ENCODE measurements at places on chromosomes 16 and 17. TPM values are rescaled to one million over a fixed set of nuclear protein-coding genes. Genes with fewer than 3 reads are reported as not detected.

- DNase-seq = peak; percentile 42
Measured at GRCh38 chr16:66344533-66345145, 21.9 kb upstream of the CDH5 start.

GRCh38 chr17:34099859-34100515 is 155.1 kb upstream of the CCL2 start:
- DNase-seq = no peak

GRCh38 chr17:10754109-10754508 is 24.3 kb upstream of the TMEM220 start:
- no peak for DNase-seq

The HIC1 gene
- total RNA-seq = 20.8 TPM

The PIRT gene
- 0.32 TPM for total RNA-seq

The ZNF785 gene
- 24.0 TPM for total RNA-seq

GRCh38 chr17:71464751-71465150 is 656.1 kb upstream of the SOX9 start:
- no peak for DNase-seq

DNA sequence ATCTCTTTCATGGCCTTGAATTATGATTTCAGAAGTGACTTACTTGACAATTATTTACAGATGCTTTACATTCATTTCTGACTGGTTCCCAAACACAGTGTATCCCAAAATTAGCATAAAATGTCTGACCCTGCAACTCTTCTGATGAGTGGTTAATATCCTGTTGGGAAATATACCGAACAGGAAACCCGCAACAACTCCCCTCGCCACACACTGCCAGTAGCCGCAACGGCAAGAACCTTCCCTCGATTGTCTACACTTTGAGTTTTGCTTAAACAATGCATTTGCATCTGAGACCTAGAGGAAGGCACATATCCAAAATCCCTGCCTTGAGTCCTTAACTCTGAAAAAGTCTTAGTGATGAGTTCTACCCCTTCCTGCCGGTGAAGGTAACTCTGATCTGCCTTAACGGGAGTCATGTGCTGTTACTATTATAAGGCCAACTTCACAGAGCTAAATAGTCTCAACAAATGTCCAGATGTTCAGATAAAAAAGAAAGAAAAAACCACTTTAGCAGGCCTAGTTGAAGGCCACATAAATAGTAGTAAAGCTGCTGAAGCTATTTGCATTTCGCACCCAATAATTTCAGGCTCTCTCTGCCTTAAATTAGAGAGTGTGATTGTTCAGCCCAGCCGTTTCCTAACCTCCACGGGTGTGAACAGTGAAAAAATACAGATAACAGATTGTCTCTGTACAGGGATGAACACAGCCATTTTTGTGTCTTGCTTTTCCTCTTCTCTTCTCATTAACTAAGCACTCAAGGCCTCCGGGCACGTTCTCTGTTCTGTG is 321.1 kb downstream of the HS3ST3B1 start:
- no peak for DNase-seq

The MAPK8IP3 gene
- total RNA-seq = 94.1 TPM

DNA sequence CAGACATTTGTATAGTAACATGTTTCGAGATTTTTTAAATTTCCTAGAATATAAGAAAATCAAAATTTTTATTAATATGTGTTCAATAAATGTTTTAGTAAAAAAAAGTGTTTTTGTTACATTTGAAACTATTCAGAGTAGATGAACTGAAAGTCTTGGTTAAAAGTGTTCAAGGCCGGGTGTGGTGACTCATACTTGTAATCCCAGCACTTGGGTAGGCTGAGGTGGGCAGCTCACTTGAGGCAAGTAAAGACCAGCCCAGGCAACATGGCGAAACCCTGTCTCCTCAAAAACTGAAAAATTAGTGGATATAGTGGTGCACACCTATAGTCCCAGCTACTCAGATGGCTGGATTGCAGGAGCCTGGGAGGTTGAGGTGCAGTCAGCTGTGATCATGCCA is 16.8 kb upstream of the PHKG2 start:
- DNase-seq = no peak

GRCh38 chr16:89368604-89369249 is 121.6 kb downstream of the ANKRD11 start:
- DNase-seq = no peak

- DNase-seq = no peak
Measured at GRCh38 chr16:68421076-68421475, 27.2 kb downstream of the SMPD3 start.

DNA sequence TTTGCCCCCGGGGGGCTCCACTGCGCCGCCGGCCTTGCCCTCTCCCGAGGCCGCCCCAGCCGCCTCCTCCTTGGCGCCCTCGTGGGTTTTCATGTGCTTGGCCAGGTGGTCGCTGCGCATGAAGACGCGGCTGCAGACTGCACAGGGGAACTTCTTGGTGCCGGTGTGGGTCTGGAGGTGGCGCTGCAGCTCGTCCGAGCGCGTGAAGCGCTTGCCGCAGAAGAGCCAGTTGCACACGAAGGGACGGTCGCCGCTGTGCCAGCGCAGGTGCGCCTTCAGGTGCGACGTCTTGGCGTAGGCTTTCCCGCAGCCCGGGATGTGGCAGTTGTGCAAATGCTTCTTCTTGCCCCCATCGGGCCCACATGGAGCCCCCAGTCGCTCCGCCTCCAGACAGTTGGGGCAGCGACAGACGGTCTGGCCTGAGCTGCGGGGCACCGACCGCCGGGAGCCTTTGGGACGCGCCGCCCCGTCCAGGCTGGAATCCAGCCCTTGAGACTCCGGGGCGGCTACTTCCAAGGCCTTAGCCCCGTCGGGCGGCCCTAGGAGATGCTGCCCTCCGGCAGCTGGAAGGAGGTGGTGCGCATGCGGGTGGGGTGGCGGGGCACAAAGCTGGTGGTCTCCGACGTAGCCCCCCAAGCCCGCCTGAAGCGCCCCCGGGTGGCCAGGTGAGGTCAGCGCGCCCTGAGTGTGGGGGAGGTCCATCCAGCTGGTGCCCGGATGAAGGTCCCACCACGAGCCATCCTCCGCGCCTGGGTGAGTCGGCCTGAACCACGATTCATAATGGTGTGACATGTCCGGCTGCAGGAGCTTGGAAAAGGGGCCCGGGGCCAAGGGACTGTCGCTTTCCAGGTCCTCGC is 3.4 kb downstream of the SP6 start:
- DNase-seq = no peak

The G6PC1 gene
- total RNA-seq = 17.3 TPM

- DNase-seq = no peak
Measured at GRCh38 chr16:47592232-47592631, 131.1 kb downstream of the PHKB start.

- no peak for DNase-seq
Measured at GRCh38 chr16:75899163-75899562, 172.9 kb upstream of the CPHXL start.

DNA sequence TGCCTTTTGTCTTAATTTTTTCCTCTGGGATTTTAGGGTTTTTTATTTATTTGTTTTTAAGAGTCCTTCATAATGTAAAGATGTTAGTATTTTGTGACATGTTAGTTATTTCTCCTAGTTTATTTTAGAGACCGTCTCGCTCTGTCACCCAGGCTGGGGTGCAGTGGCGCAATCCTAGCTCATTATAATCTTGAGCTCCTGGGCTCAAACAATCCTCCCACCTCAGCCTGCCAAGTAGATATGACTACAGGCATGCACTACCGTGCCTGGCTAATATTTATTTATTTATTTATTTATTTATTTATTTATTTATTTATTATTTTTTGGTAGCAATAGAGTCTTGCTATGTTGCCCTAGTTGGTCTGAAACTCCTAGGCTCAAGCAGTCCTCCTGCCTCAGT is 37.4 kb upstream of the ARHGAP17 start:
- DNase-seq = no peak

The PRM1 gene
- total RNA-seq = not detected

The ACSM2A gene
- total RNA-seq = 0.26 TPM

The DRC7 gene
- total RNA-seq = 1.9 TPM

DNA sequence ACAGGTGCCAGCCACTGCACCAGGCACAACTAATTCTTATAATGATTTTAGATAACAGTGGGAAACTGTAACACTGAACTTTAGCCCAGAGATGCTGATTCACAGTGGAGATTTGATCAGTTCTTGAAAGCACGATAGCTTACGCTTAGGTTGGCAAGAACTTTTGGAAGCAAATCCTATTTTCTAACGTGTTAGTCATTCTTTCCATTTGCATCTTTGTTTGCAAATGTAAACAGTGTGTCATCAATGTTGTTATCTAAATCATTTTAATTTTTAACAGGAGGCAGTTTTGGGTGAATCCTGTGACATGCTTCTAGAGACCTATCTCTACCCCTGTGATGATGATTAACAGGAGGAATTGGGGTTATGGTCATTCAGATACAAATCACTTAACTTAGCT is 35.7 kb upstream of the GNA13 start:
- peak; percentile 23 for DNase-seq

DNA sequence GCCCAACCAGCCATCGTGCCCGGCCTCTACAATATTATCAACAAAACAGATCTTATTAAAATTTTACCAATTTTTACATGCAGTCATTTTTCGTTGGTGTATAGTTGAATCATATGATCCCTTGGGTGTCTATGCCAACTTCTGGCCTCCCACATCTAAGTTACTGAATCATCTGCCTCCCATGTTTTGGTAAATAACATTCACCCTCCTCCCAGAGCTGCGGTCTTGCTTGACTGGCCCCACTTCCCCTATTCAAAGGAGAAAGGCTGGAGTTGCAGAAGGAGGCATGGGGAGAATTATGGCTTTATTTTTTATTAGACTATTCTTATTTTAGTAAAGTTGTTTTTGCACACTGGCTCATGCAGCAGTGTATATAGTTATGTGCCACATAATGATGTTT is 18.5 kb upstream of the CCL23 start:
- DNase-seq = no peak

GRCh38 chr17:43722870-43723665 is 35.5 kb downstream of the SOST start:
- DNase-seq = no peak

GRCh38 chr17:4747847-4748246 is 8.1 kb upstream of the CXCL16 start:
- DNase-seq = no peak

- no peak for DNase-seq
Measured at GRCh38 chr16:53257001-53257400, 177.3 kb upstream of the RBL2 start.

- DNase-seq = peak; percentile 70
Measured at GRCh38 chr16:70715055-70715858, 29.4 kb upstream of the MTSS2 start.

The MLKL gene
- 12.8 TPM for total RNA-seq

DNA sequence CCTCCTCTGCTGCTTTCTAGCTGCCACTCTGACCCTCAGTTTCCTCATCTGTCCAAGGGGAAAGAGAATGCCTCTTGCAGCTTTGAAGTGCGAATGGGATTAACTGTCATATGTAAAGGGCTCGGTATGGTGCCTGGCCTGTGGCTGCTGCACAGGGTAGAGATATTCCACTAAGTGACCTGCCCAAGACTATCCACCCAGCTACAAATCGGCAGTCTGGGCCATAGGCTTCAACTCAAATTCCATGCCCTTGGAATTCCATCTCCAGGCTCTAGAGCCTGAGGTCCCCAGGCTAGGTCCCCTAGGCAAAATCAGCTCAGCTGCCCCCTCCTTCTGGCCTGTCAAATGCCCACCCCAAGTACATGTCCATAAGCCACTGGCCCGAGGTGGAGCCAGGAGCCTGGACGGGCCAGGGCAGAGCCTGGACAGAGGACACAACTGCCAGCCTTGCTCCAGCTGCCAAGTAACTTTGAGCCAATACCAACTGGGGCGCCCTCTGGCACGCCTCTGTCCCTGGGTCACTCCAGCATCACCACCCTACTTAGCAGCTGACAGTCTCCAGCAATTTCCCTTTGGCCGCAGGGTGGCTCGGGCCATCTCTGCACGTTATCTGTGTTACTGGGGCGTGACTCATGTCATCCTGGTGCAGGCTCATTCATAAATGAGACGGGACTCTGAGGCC is 57.2 kb downstream of the SDK2 start:
- no peak for DNase-seq

DNA sequence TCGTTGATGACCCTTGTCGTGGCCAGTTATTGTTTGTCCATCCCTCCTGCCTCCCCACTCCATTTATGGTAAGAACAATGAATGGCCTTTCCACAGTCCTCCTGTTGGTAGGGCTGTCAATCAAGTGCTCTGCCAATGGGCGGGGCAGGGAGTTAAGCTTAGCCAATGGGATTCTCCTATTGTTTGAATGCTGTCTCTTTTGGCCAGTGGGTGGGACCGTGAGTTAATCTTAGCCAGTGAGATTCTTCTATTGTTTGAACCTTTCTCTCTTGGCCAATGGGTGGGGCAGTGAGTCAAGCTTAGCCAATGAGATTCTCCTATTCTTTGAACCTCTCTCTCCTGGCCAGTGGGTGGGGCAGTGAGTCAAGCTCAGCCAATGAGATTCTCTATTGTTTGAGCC is 85.4 kb downstream of the IRX3 start:
- DNase-seq = no peak

- no peak for DNase-seq
Measured at GRCh38 chr17:80633207-80633606, 88.6 kb downstream of the RPTOR start.

DNA sequence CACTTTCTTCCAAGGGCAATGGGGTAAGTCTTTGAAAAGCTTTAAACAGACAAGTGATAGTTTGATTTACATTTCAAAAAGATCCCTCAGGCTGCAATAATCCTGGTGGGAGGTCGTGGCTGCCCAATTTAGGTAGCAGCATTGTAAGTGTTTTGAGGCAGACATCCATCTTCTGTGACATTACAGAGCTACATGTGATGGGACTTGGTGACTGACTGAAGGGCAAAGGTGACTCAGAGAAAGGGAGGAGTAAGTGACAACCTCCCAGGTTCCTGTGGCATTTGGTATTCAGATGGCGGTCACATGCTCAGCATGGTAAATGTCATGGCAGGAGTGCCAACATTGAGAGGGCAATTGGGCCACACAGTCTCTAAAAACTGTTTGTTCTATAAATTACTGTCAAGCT is 26.5 kb downstream of the STAT3 start:
- no peak for DNase-seq

The ZNF598 gene
- 42.1 TPM for total RNA-seq

GRCh38 chr16:6111390-6111789 is 1013.8 kb upstream of the EEF2KMT start:
- no peak for DNase-seq

DNA sequence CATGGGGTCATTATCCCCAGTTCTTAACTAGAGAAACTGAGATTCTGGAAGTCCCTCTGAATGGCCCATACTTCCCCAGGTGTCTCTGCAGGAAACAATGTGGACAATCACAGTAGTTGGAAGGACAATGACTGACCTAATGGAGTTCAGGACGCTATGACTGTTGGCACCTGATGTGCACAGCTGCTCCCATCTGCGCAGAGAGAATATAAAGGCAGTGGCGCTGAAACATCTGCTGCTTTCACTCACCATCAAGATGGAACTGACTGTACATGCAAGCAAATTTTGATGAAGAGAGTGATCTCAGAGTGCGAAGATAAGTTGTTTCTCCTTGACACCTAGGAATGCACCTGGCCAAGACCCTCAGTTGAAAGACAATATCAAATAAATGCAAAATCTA is 395.7 kb upstream of the ASIC2 start:
- no peak for DNase-seq

GRCh38 chr17:50561746-50562141 is 1.2 kb downstream of the CACNA1G start:
- no peak for DNase-seq
